ENCODE measurements at places on chromosomes 2 and 18.

DNA sequence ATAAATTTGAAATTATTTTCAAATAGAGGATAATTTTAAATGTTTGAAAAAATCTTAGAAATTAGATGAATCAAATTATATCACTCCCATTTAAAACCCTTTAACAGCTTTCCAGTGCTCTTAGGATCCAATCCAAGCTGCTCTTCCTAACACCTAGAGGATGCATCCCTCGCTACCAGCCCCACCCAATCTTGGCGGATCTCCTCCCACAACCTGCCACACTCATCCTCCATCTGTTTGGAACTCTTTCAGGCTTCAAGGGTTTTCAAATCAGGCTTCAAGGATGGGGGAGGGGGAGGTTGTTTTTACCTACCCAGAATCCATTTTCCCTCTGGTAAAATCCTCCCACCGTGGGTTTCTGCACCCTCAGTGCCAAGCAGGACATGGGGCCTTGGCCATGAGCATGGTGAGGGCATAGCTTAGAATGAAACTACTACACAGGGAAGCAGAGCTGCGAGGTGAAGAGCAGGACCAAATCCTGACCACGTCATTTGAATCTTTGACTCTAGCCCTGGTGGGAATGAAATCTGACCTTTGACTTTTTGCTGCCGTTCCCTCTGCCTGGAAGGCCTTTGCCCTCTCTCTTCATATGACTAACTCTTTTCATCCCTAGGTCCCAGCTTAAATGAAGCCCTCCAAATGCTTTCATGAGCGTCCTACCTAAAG is 113.0 kb upstream of the MAPRE2 start:
- DNase-seq, result no peak

DNA sequence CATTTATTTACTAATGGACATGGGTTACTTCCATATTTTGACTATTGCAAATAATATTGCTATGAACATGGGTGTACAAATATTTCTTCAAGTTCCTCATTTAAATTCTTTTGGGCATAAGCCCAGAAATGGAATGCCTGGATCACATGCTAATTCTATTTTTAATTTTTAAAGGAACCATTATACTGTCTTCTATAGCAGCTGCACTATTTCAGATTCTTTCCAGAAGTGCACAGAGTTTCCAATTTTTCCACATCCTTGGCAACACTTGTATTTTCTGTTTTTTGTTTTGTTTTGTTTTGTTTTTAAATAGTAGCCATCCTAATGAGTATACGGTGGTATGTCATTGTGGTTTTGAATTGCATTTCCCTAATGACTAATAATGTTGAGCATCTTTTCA is 8.5 kb upstream of the RALBP1 start:
- DNase-seq, result no peak

GRCh38 chr18:79940126-79940813 is 11.2 kb downstream of the SLC66A2 start:
- no peak for DNase-seq

GRCh38 chr2:203997980-203998809 is 61.6 kb downstream of the ICOS start:
- no peak for DNase-seq

GRCh38 chr2:190420801-190421200 is 12.6 kb downstream of the MFSD6 start:
- DNase-seq, result no peak

- no peak for DNase-seq
Observed at GRCh38 chr2:231926180-231926741, at the start of gene NPPC. NPPC (minus strand) TSS chr2:231926396; CDS start chr2:231926249, 147 bp downstream.

DNA sequence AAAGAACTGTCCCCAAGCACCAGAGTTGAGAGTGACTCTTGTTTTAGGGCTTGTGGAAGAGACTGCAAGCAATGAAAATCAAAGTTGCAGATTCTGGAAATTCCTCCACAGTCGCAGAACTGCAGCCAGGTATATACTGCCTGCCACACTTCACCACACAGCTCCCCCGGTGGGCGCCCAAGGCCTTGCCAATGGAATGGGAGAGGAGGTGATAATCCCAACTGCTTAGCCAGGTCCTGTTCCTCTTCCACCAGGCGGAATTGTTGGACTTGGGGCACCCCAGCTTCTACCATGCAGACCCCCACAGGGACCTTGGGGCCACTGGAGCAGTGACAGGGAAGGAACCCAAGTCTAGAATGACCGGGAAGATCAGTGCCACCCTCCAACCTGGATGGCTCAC is 4.8 kb upstream of the PDIA6 start:
- no peak for DNase-seq

- no peak for DNase-seq
Observed at GRCh38 chr18:2572171-2572569, 813 bp downstream of the NDC80 start.

Data from OCI-LY7 (cell line).